Activated T-helper 1 cell treated with anti-CD3 and anti-CD28 coated beads, Interleukin-12 subunit alpha, Interleukin-12 subunit beta, Interleukin-2, Interleukin-4 antibody, amounts not matched to agents 30 ng/mL and 10 ng/mL and 1 ng/mL, durations not matched to agents 14 hours and 24 hours and 36 hours (primary cell): ENCODE measurements at places on chromosomes 12 and 14. TPM values are rescaled to one million over a fixed set of nuclear protein-coding genes. Genes with fewer than 3 reads are reported as not detected.

Gene NUDT4
- total RNA-seq = 90.9 and 94.3 TPM in 2 replicates

DNA sequence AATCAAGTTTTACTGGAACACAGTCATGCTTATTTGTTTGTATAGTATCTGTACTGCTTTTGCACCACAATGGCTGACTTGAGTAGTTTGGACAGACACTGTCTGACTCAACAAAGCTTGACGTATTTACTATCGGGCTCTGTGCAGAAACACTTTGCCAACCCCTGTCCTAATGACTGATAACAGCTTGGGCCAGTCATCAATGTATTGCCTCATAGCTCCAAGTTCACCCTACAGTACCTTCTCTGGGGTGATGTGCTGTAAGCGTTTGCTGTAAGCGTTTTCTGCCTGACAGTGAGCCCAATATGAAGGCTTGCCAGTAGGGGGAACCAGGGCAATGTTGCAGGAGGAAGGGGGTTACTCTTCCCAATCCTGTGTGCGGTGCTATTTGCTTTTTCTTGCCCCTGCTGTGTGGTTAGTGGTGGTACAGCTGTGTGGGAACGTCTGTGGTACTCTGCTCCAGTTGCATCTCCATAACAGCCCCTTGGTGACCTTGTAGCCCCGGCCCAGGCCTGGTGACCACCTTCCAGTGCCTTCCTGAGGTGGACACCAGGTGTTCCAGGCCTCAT lies 5.4 kb upstream of the CCDC177 start:
- no peak overlapping the region for H3K4me3 ChIP-seq
- no peaks in the 10 kb centered on the region for H3K36me3 ChIP-seq
- H3K4me1 ChIP-seq = peaks cover 9% of the 10 kb centered on the region
- H3K27ac ChIP-seq = no peak overlapping the region
- peaks cover 38% of the 10 kb centered on the region for H3K27me3 ChIP-seq

DNA sequence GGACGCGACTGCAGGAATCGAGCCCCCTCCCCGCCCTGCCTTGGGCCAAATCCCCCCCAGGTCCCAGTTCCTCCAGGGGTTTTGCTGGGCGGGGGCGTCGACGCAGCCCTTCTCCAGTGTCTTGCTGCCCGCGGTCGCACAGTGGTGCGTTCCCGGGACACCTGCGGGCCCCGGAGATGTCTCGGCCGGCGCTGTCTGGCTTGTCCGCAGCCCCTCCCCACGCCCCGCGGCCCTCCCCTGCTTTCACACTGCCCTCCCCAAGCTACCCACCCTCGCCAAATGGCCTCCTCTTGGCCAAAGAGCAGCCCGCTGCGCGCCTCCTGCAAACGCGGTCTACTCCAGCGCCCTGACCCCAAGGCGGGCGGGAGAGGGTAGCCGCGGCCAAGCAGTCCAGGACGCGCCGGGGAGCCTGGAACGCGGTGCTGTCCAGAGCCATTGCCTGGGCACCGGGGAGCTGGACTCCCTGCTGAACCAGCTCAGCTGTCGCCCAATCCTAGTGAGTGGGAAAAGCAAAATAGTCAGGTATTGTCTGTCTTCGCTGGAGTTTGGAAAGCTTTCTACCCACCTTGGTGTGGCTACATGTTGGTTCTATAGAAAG lies 122.0 kb downstream of the AACS start:
- H3K4me1 ChIP-seq = peaks cover 6% of the 10 kb centered on the region
- no peak for DNase-seq
- no peak overlapping the region for H3K27ac ChIP-seq
- H3K4me3 ChIP-seq = peak overlapping the region; percentile 20
- no peaks in the 10 kb centered on the region for H3K36me3 ChIP-seq

GRCh38 chr12:47102406-47102805 lies 22.6 kb upstream of the AMIGO2 start:
- DNase-seq = no peak
- no peaks in the 10 kb centered on the region for H3K4me1 ChIP-seq
- H3K4me3 ChIP-seq = no peak overlapping the region
- H3K27me3 ChIP-seq = no peaks in the 10 kb centered on the region
- H3K27ac ChIP-seq = no peak overlapping the region

DNA sequence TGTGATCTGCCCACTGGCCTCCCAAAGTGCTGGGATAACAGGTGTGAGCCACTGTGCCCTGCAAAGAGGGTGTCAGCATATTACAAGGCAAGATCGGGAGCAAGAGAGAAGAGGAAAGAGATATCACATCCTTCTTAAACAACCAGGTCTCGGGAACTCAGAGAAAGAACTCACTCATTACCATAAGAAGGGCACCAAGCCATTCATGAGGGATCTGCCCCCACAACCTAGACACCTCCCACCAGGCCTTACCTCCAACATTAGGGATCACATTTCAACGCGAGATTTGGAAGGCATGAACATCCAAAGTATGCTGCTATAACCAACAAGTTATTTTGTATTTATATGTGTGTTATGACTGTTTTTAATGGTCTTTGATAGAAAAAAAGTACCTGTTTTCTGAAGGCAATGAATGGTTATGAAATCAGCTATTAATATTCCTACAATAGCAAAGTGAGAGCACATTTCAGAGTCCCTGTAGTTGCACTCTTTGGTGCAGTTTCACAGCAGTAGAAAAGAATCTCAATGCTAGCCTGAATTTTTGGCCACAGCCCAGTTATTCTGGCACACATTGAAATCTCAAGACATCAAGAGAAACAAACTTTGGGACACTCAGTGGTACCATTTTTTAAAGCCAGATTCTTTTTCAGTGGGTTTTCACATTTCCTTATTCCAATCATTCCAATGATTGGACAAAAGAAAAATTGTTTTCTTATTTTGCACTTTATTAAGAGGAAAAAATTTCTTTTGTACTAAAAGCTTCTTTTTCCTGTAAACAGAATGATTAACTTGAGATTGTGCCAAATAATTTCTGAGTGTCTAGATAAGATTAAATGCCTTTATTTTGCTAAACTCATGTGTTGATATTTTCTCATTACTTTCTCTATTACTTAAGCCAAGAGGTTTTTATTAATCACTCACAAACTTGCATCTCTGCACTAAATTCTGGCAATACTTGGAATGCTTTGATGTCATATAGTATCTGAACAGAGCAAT lies 582.6 kb upstream of the ATP2B1 start:
- no peak for DNase-seq
- H3K36me3 ChIP-seq = peaks cover 1% of the 10 kb centered on the region
- no peak overlapping the region for H3K4me3 ChIP-seq

DNA sequence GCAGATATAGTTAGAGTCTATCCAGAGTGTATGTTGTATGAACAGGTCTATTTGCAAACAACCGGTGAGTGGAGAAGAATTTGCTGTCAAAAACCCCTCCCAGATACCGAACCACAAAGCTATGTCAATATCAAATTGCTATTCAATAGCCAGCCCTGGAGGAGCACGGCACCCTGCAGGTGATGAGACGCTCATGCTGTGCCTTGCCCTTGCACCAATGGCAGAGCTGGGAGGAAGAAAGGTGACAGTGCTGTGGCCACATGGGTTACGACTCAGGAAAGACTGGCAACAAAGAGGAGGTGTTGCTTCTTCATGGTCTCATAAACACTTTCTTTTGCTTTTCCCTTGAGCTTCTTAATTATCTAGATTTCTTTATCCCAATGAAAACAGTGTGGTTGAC lies 55.7 kb downstream of the PAX9 start:
- H3K27me3 ChIP-seq = no peaks in the 10 kb centered on the region
- DNase-seq = no peak
- no peak overlapping the region for H3K4me3 ChIP-seq
- H3K4me1 ChIP-seq = no peaks in the 10 kb centered on the region
- no peak overlapping the region for H3K27ac ChIP-seq
- no peaks in the 10 kb centered on the region for H3K36me3 ChIP-seq
